ENCODE measurements at places on chromosomes 3 and 15.
A peak's percentile ranks its signal among the peaks of the same experiment; 100 is the strongest.

DNA sequence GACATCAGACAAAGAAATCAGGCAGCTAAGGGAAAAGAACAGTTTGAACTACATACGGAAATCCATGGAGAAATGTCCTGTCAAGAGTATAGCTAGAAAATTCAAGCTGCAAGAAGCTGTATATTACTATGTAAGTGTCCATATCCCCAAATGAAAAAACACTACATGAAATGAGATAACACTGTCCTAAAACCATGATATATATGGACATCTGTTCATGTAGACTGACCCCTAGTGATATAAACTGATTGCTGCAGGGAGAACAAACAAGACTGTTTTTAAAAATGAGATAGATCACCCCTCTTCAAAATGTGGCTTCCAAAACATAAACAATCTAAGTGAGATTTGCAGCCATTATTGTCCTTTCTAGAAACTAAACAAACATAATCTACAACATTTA is 985.6 kb downstream of the EPHA3 start:
- DNase-seq: no peak

DNA sequence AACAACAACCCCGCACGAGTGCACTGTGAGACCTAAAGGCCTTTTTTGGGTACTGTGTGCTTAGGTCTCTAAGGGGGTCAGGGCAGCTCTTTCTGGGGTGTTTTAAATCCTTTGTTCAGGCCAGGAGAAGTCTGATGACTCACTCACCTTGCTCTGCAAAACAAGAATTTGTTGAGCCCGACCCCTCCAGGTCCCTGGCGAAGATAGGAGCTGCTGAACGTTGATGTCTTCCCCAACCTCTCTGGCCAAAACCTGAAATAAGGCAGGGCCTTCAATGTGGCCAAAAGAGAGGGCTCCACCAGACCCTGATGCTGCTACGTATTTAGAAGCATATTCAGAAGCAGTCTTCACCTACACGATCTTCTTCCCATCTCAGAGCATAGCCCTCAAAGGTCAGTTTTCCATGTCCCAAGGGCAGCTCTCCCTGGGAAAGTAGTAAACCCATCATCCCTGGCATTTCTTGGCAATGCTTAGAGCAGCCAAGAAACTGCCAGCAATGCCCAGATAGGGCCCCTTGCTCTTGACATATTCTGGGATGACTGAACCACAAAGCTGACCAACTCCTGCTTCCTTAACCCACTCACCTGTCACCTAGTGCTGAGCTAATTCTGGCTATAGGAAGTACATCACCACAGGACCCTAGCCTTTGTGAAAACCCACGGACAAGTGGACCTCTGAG is 27.1 kb downstream of the CCDC13 start:
- DNase-seq: peak; percentile 41

GRCh38 chr3:59064276-59064675 is 14.5 kb upstream of the CFAP20DC start:
- peak; percentile 50 for DNase-seq

DNA sequence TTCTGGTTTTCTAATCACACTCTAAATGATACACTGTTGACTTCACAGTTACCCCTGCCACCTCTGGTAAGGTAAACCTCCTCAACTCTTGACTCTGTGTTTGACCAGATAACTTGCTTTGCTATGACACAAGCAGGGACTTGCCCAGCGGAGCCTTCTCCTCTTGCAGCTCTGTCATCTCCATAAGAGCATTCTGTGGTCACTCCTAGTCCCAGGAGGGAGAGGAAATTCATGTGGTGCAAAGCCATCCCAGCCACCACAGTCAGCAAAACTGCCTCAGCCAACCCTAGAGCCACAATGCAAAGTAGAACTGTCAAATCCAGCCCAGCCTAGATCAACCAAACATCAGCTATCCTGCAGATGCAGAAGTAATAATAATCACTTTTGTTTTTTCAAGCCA is 144.7 kb upstream of the GADL1 start:
- no peak for DNase-seq

DNA sequence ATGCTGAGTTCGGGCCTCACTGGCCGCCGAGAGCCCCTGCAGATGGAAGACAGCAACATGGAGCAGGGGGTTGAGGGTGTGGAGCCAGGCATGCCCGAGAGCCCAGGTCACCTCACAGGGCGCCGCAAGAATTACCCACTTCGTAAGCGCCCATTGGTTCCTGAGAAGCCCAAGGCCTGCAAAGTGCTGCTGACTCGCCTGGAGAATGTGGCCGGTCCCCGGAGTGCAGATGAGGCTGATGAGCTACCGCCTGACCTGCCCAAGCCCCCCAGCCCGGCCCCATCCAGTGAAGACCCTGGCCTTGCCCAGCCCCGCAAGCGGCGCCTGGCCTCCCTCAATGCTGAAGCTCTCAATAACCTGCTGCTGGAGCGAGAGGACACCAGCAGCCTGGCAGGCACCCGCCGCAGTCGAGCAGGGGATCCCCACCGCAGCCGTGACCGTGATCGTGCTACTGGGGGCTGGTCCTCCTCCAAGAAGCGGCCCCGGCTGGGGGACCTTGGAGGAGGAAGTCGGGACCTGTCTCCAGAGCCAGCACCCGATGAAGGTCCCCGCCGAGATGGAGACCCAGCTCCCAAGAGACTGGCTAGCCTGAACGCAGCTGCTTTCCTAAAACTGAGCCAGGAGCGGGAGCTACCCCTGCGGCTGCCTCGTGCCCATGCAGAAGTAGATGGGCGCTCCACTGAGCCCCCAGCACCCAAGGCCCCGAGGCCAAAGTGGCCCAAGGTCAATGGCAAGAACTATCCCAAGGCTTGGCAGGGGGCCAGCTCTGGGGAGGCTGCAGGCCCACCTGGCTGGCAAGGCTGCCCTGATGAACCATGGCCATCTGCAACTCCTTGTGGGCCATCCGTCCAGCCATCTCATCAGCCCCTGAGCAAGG is 12.1 kb upstream of the CHST14 start:
- DNase-seq: no peak

GRCh38 chr15:65189102-65189740 is 4.1 kb upstream of the CLPX start:
- DNase-seq: peak; percentile 56

Measured in H1 (cell line).